CD4-positive, alpha-beta T cell treated with Interleukin-21 for 1 hour (primary cell): ENCODE measurements at places on chromosomes 5 and 9.

DNA sequence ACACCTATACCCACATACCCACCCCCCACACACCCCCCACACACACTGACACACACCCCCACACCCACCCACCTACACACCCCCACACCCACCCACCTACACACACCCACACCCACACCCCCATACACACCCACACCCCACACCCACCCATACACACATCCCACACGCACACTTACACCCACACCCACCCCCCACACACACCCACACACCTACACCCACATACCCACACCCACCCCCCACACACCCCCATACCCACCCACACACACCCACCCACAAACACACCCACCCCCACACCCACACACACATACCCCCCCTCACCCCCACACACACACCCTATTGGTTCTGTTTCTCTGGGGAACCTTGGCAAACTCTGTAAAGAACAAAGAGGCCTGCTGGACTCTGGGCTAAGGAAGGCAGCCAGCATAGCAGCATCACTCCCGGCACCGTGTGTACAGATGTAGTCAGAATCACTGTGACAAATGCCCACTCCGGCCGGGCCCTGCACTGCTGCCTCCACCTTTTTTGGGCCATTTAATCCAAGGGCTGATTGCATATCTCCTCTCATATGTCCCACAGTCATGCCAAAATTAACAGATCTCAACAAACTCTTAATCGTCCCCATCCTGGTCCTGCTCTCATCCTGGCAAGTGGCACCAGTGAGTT is 42.3 kb downstream of the COL23A1 start:
- DNase-seq = no peak

DNA sequence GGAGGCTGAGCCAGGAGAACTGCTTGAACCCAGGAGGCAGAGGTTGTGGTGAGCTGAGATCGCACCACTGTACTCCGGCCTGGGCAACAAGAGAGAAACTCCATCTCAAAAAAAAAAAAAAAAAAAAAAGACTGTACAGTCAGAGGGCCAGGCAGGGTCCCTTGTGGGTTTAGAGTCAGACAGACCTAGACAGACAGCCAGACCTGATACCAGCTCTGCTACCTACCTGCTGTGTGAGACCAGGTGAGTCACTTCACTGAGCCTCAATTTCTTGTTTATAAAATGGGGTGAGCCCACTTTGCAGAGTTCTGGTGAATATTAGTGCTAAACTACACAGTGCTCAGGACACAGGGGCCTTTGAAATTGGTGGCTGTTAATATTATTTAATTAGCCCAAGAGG is 19.7 kb downstream of the TRIM14 start:
- no peak for DNase-seq

GRCh38 chr5:115751176-115751575 is 65.3 kb downstream of the CDO1 start:
- no peak for DNase-seq

DNA sequence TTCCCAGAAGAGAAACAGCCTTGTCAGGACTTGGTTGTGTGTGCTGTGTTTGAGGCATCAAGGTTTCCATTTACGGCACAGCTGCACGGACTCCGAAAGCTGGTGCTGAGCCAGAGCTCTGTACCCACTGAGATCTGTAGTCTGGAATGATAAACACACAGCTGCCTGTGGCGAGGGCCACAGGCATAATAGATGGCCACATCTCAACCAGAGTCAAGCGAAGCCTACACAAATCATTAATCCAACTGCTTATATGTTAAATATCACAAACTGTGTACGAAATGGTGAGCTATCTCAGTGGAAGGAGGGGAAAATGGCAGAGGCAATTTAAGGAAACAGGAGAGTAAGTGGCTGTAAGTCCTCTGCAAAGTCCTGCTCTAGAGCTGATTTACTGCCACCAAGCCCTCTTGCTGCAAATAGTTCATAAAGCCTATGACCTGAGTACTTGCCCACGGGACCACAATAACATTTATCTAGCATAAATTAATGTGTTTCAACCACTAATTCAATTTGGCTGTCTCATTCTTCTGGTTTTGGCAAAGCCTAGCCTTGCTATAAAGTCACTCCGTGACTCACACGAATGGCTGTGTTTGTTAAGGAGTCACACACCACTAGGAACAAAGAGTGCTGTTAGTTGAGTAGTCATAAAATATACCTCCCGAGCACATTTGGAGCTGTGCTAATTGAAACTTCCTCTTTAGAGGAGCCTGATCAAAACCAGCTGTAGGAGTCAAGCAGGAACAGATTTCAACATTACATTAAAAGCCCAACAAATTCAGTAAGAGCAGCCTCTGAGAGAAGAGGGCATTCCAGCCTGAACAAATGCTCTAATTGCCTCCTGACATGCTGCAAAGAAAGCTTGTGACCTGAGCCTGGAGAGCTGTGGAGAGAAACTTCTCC is 738.6 kb upstream of the ZNF608 start:
- DNase-seq = no peak

DNA sequence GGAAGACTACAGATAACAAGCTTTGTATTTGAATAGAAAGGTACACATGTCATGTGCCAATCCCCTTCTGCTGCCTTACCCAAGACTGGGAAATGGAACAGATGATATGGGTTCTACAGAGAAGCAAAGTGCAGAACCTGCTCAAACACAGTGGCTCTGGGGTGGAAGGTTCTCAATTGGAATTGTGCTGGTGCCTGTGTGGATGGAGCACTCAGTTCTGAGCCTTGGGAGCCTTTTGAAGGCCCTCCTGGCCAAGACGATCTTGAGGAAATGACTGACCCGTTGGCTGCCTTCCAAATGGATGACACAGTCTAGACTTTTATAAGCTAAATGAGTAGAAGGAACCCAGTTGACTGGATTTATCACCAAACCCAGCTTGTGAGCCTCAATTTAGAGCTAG is 4.2 kb upstream of the PRSS3 start:
- no peak for DNase-seq

DNA sequence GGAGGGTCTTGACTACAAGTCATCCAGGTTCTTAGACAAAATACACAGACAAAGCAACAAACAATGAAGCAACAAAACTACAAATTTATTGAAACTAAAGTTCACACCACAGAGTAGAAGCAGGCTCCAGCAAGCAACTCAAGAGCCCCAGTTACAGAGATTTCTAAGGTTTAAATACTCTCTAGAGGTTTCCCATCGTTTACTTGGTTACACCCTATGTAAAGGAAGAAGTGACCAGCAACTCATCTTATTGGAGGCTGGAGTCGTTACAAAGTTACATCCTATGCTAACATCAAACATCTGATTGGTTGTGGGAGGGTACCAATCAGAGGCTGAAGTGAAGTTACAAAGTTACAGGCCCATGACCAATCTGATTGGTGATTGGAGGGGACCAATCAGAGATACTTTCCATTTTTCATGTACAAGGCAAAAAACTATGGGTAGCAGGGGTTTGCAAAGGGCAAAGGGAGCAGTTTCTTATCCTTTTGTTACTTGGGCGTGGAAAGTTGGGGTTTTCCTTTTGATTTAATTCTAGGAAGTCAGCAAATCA is 2292.6 kb upstream of the C9orf72 start:
- no peak for DNase-seq

DNA sequence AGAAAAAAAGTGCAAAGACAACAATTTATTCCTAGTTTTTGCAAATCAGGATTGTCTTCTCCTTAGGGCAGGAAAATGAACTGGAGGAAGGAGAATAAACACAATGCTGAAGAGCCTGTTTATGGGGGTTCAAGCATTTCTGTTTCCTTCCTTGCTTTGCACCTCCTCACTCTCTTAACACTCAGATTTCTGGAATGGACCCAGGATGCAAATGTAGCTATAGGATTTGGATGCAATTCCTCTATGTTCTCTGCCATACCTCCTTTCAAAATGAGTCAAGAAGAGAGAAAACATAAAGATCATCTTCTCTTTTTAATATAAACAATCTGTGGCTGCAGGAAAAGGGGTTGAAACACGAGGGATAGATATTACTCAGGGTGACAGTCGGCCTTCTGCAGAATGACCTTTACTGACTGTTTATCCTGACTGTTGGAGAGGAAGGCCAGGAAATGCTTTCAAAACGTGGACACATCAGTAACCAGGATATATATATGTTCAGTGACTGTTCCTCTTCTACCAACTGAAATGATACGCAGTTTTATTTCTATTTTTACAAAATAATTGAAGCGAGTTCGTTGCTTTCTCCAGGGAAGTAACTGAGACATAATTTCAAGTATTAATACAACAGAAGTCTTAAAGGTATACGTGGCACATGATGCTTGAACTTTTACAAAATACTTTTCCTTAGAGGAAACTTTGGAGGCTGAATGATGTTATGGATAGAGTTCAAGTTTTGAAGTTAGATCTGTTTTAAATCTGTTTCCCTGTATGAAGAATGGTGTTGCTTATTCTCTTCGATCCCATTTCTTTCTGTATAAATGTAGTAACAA is 44.4 kb downstream of the ACTBL2 start:
- no peak for DNase-seq

- DNase-seq = no peak
Measured at GRCh38 chr5:90084342-90084741, 325.2 kb downstream of the CETN3 start.

DNA sequence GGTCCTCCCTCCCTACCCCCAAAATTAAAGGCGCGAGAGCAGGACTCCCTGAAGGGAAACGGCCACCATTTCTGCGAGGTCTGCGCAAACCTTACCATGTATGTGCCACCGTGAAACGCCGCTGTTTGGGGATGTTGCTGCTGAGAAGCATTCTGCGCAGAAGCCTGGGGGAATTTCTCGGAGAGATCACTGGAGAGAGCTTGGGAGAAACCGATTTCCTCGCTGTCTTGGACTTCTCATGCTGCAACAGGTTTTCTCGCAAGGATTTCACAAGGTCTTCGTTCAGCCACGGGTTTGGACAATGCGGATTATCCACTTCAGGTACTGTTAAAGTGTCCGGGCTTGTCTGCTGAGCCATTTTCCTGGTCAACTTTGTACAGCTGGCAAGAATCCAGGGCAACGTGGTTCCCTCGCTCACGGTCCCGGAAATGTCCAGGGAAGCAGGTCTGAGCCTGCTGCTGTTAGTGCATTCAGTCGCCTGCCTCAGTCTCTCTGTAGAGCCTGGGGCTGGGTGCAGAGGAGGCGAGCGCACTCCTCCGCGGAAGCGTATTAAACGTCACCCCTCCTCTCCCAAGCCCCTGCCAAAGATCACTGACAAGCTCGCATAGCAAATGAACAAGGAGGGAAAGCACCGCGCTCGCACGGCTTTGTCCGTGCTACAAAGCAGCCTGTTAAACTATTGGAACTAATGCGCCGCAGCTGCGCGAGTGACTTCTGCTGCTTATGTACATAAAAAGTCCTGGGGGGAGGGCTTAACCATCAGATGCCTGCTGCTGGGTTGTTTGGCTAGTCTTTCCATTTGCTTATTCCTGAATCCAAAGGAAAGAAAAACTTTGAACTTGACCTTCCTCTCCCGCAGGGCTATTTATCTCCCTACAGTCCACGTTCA is 125.1 kb downstream of the PDE4D start:
- DNase-seq = peak; percentile 9

DNA sequence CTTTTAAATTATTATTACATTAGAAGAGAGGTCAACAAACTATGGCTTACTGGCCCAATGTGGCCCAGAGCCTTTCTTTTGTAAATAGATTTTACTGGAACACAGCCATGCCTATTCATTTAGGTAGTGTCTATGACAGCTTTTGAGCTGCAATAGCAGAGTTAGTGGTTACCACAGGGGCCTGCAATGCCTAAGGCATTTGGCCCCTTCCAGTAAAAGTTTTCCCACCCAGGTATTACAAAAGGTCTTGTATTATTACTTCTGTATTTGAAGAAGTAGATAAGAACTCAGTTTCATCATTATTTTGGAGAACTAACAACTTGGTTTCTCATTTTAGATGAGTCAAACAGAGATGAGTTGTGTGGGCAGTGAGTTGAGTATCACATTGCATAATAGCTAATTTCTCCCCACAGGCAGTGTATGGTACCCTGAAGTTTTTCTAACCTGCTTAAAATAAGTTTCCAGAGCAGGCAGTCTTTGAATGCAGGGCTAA is 9.5 kb downstream of the MTRR start:
- no peak for DNase-seq

DNA sequence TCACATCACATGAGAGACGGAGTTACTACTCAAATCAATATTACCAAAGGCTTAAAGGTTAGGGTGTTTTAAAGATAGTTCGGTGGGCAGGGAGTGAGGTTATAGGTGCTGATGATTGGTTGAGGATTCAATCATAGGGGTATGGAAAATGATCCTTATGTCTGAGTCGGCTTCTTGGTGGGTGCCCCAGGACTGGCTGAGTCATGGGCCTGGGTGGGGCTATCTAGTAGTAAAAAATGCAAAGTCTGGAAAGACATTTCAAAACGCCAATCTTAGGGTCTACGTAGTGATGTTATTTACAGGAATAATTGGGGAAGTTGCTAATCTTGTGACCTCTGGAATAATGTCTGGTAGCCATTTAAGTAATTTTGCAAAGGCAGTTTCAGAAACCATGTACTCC is 15.2 kb upstream of the SPIN1 start:
- DNase-seq = no peak

DNA sequence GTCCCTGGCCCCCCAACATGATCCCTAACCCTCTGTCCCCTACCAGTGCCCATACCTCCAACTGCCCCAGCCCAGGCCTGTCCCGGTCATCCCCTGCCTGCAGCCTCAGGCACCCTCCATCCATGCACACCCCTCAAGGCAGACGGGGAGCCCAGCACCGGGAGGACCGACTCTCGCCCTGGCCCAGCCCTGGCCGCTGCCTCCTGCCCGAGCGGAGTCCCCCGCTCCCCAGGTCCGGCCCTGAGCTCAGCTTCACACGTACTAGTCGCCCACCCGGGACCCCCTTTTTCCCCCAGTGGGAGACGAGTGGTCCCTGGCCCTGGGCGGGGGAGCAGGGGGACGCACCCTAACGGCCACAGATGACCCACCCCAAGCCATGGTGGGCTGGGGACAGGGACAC is 49.0 kb upstream of the UBAC1 start:
- DNase-seq = no peak
